ENCODE measurements at places on chromosomes 1 and 21.

GRCh38 chr1:91795591-91796389 lies 90.2 kb downstream of the TGFBR3 start:
- no peak for DNase-seq

- DNase-seq: no peak
Measured at GRCh38 chr1:227272428-227272827, 45.9 kb downstream of the CDC42BPA start.

DNA sequence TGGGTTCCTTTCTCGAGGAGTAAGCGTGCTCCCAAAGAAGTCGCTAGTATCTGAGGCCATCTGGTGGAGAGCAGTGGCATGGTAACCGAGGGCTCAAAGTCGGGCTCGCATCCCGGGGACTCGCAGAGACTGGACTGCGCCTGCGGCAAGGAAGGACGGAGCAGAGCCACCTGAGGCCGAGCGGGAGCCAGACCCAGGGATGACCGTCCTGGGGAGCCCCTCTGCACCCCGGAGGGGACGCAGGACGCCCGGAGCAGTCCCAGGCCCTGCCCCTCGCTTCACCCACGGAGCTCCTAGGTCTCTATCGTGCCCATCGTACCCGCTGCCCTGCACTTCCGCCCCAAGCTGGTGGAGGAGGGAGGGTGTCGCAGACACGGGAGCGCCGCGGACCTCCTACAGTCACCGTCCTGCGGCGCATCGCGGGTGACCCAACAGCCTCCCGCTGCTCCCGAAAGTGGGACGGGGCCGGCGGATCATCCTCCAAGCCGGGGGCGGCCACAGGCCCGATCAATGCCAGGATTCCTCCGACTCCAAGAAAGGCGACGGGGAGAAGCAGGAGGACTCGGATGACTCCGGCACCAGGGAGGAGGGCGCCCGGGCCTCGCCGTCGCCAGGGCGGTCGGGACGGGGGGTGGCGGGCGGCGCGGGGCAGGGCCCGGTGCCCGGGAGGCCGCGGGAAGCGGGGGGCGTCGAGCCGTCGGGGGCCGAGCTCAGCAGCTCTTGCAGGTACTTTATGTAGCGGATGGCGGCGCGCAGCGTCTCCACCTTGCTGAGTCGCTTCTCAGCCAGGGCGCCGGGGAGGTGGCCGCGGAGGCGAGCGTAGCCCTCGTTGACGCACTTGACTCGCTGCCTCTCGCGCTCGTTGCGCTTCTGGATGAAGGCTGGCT lies 2.3 kb upstream of the CACNA1S start:
- DNase-seq: peak; percentile 65

GRCh38 chr1:82946096-82946605 lies 1052.8 kb downstream of the TTLL7 start:
- DNase-seq: no peak

DNA sequence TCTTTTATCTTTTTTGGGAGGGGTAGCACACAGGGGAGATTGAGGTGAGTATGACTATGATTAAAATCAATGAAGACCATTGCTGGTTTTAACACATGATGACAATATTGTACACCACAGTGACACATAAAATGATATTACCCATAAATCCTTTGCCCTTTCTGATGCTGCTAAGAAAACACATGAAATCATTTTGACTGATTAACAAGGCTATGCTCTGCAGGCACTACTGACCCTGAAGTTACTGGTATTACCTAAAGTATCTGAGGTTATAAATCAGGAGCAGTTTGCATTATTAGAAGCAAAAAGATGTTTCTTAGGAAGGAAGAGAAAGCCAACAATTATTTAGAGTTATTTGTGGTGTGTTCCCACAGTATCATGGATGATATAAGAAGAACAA lies 701.2 kb upstream of the PTBP2 start:
- DNase-seq: no peak

DNA sequence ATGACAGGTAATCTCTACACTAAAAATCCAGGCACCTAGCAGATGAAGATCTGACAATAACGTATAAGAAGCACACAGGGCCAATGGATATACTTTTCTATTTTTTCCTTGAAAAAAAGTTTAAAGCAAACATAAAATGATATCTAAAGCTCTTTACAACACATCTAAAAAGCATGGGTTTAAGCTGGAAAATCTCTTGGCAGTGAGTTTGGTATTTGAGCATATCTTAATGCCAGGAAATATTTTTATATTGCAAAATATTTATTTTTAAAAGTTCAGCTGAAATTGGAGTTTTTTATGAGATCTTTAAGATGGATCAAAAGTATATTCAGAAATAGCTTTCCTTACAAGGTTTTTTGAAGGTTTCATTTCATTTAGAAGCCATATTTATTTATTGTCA lies 40.5 kb downstream of the SLC5A9 start:
- DNase-seq: no peak

GRCh38 chr1:69284508-69284907 lies 283.2 kb upstream of the LRRC7 start:
- DNase-seq: no peak

DNA sequence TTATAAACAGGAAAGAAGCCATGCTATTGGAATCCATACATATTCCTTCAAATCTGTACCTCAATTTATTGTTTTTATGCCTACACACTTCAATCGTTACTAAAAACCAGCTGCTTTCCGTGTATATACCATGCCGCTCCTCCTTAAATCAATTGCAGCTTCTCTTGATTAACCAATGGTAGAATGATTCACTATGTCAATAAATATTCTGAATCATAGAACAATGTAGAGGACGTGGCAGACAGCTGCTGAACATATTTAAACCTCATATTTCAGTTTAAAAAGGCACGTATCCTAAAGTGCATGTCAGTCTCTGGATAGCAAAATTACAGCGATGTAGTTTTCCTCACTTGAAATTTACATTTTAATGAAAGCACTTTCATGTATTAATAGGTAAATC lies 100.4 kb downstream of the MRPL39 start:
- no peak for DNase-seq

DNA sequence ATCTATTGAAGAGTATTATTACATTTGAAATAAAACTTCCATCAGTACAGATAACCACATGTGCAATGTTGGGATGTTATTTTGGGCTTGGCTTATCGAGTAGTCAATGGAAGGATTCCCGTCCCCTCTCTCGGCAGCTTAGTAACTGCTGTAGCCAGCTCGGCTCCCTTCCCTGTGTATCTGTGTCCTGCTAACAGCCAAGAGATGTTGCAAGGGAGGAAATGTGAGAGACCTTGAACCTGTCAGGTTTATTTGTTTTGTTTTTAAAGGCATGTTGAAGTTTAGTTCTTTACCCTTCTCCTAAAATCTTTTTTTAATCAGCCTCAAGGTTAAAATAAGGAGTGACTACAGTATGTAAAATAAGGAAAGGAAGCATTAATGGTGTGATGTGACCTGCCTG lies 13.6 kb upstream of the TARS2 start:
- no peak for DNase-seq

GRCh38 chr1:57492586-57493226 lies 68.8 kb upstream of the DAB1 start:
- DNase-seq: no peak

- DNase-seq: no peak
Measured at GRCh38 chr1:87712261-87713010, 383.8 kb downstream of the LMO4 start.

- no peak for DNase-seq
Measured at GRCh38 chr1:18126616-18127015, 19.0 kb downstream of the IGSF21 start.

DNA sequence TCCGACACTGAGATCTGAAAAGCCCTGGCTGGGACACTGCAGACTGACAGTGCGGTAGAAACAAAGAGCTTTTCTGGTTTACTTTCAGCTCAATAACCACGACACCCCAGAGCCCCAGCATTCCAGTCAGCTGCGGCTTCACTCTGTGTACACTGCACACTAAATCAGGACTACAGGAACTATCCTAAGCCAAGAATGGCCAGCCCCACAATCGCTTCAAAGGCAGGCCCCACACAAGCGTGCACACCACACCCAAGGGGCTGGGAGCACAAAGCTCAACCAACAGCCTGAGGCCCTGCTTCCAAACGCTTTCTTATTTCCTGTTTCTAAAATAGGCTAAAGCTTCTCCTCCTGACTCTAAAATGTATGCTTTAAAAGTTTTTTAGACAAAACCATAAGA lies 28.4 kb downstream of the URB1 start:
- DNase-seq: no peak

DNA sequence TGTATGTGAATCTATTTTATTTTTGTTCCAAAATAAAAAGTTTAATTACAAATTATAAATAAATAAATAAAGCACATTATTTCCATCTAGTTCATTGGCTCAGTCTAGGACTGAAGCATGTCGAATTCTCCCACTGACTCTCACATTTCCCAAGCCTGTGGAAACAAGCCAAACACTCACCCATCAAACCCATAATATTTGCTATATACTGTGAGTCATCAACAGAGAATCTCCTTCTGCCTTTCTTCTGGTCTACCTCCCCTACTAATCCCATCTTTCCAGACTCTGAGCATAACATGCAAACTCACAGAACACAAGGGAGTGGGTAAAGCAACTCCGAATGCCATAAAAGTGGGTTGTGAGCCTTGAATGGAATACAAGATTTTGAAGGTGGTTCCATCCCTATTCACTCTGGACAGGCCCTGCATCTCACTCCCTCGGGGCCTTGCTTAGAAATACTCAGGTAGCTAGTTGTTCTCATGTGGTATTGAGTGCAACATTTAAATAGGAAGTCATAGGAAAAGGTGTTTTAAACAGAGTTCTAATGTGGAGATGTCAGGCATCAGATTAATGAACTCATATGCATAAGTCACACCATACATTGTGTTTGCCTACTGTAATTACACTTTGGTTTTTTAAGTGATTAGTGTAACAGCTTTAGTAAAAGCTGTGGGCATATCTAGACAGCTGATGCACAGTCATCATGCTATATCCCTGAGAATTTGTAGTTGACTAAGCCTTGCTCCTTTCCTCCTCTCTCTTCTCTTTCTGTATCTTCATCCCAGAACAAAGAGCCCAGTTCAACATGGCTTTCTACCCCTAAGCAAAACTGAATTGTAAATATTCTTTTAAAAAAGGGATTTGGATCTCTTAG lies 47.0 kb downstream of the F5 start:
- DNase-seq: peak; percentile 30

DNA sequence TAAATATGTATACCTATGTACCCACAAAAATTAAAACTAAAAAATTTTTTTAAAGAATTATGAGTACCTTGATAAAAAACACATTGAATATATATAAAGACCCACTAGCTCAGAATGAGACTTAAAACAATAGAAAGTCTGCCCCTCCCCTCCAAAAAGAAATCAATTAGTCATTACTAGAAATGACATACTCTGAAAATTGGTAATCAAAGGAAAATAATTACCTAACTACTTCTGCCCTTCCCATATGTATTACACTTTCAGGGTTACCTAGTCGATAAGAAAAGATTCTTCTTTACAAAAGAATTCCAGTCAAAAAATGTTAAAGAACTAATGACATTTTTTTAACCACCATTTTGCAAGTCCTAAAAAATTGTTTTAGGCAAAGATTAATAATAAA lies 34.7 kb downstream of the VAV3 start:
- DNase-seq: no peak

DNA sequence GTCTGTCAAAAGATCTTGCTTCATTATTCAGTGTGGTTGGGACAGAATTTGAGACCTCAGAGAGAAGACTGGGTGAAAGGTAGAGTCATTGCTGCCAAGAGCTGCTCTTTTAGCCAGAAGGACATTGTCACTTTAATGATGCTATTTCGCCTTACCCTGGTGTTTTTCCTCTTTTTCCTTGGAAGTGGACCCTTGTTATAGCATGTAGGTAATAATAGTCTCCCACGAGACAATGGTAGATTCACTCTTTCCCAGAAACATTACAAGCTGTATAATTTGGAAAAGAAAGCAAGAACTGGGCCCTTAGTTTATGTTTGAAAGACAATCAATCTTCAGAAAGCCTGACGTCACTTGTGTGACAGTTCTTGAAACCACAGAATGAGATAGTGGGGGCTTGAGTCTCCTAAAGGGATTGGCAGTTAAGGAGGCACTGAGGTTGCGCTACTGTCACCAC lies 3.8 kb downstream of the SERTAD4 start:
- DNase-seq: no peak

DNA sequence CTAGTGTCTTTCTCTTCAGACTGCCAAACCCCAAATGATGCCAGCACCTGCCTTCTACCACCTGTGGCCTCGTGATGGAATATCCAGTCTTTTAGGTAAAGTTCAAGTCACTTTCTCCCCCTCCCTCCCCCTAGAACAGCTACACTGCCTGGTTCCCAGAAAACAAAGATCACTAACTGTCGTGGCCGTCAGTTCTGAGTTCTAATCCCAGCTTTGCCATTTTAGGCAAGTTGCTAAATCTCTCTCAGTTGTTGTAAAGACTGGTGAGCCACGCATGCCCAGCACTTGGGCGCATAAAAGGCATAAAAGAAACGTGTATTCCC lies 648 bp upstream of the TRAPPC3 start:
- no peak for DNase-seq

GRCh38 chr1:96388421-96389310 lies 332.9 kb upstream of the PTBP2 start:
- no peak for DNase-seq

DNA sequence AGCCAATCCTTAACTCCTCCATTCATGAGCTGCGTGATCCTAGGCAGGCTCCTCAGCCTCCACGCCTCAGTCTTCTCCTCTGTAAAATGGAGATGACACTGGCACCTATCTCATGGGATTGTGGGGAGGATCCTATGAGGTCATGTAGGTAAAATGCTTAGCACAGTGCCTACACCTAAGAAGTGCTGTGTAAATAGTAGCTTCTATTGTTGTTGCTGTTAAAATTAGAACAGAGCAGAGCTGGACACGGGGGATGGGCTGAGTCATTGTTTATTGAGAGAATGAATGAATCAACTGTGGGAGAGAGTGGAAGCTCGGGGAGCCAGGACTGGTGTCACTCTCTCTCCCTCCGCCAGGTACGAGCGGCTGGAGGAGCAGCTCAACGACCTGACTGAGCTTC lies 43.0 kb downstream of the TMCC2 start:
- no peak for DNase-seq

- DNase-seq: no peak
Measured at GRCh38 chr1:95534985-95535384, 301.0 kb downstream of the RWDD3 start.

- no peak for DNase-seq
Measured at GRCh38 chr1:212879947-212880690, 22.0 kb downstream of the FLVCR1 start.

DNA sequence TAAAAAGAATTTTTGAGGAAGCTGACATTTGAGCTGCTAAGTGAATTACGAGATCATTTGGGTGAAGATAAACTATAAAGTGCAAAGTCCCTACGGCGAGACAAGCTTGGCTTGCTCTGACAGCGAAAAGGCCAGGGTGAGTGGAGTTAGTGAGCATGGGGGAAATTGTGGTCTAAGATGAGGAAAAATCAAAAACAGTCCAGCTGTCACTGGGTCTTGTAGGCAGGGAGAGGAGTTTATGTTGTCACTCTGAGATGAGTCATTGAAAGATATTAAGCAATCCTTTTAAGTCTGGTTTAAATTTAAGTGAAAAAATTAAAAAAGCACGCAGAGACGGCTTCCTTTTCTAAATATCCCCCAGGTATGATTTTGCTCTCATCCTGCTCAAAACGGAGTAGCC lies 601.9 kb downstream of the MRPL39 start:
- DNase-seq: no peak

DNA sequence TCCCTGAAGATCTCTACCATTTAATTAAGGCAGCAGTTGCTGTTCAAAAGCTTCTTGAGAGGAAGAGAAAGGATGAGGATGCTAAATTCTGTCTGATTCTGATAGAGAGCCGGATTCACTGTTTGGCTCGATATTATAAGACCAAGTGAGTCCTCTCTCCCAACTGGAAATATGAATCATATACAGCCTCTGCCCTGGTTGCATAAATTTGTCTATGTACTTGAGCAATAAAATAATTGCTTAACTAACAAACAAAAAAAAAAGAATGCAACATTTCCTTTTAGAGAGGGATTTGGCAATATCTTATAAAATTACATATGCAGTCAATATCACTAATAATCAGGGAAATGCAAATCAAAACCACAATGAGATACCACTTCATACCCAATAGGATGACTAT lies 26.8 kb downstream of the ALDH9A1 start:
- no peak for DNase-seq
